Stimulated activated CD8-positive, alpha-beta memory T cell treated with anti-CD3 and anti-CD28 coated beads, Interleukin-4, amount 100 ng/mL, for 1 hour (primary cell): ENCODE measurements at places on chromosomes 7 and 10.

DNA sequence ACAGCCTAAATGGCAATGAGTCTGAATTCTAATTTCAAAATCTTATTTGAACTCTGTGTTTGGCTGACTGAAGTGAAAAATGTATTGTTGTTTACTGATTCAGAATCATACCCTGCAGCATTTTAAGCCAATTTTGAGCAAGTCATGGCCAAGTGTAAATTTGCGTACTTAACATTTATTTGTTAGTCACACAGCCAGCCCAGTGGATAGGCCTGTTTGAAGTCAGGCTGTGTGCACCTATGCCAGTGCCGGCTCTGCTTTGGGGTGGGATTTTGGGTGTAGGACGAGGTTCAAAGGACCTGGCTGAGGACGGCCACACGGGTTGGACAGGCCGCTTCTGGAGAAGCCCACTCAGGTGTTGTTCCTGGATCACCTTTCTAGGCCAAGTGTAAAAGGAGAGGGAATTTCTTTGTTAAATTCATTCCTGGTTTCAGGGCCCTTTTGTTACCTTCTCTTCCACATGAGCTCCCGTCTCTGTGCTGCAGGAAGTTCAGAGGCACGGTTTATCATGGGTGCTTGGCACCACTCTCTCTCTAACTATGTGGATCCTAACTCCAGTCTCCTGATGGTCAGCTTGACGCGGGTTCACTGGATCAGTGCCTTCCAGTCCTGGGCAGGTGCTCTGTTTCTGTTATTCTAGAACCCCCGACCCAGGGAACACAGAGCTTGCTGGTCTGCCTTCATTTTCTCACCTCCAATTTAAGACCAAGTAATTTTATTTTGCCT, 84.7 kb downstream of the CCNY start:
- no peak for DNase-seq

GRCh38 chr7:42014625-42015618, 222.1 kb downstream of the GLI3 start:
- DNase-seq: no peak

DNA sequence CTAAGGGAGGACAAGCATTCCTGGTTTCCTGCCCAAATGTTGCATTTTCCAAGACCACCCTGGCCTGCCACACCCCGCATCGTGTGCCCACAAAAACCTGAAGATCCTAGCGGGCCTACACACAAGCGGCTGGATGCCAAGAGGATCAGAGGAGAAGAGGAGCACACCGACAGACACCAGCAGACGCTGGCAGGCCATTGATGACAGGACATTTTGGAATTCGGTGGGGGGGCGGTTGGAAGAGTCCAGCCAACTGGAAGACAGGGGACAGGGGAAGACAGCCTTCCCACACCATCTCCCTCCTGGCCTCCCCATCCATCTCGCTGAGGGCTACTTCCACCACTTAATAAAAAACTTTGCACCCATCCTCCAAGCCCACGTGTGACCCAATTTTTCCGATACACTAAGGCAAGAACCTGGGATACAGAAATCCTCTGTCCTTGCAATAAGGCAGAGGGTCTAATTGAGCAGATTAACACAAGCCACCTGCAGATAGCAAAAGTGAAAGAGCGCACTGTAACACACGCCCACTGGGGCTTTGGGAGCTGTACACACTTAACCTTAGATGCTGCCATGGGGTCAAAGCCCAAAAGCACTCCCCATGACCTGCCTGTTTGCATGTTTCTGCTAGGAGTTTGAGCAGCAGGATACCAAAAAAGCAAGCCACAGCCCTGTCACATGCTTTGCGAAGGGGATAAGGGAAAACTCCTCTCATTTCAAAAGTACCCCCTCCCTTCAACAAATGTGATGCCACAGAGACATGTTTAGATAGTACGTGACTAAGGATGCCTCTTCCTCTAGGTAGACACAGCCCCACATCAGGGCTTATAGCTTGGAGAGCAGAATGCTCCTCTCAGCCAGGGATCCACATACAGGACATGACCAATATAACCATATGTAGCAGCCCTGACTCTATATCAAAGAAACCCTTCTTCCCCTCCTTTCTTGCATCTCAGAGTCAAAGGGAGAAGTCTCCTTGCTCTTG, 13.4 kb upstream of the SMNDC1 start:
- DNase-seq: no peak

GRCh38 chr10:74558403-74558802, 268.0 kb upstream of the KAT6B start:
- DNase-seq: no peak

- no peak for DNase-seq
Observed at GRCh38 chr7:3937605-3938004, 636.6 kb downstream of the SDK1 start.

- no peak for DNase-seq
Observed at GRCh38 chr7:21550821-21551531, 8.1 kb downstream of the DNAH11 start.

- no peak for DNase-seq
Observed at GRCh38 chr10:127738512-127739424, 1.8 kb downstream of the FOXI2 start.
